ENCODE measurements at places on chromosomes 3 and 15.

GRCh38 chr15:74373056-74373650 lies 5.7 kb upstream of the CYP11A1 start:
- DNase-seq, result no peak

DNA sequence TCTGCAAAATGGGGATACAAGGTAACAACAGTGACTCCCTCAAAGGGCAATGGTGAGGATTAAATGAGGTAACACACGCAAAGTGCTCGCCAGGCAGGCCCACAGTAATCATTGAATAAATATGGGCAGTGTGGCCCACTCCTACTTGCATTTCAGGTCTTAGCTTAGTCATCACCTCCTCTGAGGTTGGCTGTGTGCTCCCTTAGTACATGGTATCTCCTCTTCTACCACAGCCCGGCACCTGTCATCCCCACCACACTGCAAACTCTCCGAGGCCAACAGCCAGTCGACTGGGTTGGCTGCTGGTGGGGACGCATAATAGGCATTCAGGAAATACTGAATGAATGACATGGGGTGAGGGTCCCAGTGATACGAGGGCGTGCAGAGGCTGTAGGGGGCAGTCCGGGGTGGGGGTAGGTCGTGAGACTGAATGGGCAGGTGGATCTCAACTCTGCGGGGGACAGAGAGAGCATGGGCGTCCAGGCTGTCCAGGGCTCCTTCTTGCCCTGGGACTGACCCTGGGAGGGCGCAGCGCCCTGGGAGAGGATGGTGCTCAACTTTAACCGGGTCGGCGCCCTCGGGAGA lies 375 bp upstream of the MYZAP start:
- DNase-seq, result no peak

DNA sequence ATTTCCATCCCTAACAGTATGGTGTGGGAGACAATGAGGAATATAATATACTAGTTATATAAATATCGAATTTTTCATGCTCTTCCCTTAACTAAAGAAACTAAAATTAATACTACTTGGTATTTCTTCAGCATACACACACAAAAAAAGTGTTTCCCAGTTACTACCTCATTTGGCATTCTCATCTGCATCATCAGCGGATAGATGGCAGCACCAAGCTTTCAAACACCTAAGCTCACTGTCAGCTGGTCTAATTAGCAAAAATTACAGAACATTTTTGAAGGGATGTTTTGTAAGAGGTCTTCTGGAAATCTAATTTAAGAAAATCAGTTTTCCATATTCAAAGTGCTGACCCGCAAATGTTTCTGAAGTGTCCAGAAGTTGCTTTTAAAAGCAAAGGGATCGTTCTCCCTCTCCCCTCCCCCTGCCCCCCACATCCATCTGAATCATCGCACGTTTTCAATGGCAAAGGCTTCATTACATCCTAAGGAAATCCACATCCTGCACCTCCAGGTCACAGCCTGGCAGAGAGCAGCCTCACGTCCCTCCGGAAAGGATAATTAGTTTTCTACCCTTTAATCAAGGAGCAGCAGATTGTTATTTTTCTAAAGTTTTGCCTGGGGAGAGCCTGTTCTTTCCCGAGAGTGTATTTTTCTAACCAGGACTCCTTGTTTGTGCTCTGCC lies 86.1 kb upstream of the SPATA12 start:
- no peak for DNase-seq

DNA sequence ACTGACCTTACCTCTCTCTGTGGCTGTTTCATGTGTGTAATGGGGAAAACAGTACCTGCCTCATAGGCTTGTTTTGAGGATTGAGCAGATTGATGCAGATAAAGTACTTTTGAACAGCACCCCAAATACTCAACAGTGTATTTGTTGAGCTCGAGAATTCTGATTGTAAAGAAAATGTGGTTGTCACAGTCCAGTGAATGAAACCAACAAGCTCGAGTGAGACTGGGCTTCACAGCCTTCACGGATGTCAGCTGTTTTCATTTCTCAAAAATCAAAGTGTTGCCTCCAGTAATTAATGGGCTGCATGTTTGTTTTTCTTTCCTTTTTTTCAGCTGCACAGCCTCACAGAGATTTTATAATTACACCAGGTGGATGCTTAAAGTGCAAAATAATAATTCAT lies 43.7 kb downstream of the PARP15 start:
- no peak for DNase-seq

GRCh38 chr15:73345658-73346057 lies 23.1 kb downstream of the HCN4 start:
- DNase-seq, result no peak

DNA sequence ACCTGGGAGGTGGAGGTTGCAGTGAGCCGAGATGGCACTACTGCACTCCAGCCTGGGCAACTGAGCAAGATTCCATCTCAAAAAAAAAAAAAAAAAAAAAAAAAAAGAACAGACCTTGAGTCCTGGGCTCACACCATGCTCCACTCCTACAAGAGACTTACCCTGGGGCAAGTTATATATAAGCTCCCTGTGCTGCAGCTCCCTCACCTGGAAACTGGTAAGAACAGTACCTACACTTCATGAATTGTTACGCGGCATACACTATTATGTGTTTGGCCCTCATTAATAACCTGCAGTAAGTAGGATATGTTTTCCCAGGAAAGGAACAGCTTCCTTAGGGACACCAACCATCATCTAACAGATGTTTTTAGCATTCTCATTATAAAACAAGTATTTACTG lies 119.6 kb downstream of the FMN1 start:
- no peak for DNase-seq

- DNase-seq, result no peak
These were observed 45.4 kb upstream of the CAPN7 start for GRCh38 chr3:15160662-15161061.

DNA sequence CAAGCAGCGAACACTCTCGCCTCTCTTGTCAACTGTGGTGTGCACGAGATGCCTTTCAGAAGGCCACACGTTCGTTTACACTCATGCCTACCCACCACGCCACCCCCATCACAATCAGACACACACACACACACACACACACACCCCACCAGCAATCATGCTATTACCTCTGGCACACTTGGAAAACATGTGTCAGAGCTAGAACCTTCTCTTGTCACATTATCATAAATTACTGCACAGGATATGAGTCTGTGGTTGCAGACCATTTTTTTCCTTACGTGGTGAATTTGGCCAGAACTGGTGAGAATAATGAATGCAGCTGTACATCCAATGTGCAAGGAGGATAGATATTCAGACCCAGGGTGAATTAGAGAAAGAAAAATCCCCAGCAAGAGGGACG lies 52.4 kb downstream of the TRIM69 start:
- no peak for DNase-seq

DNA sequence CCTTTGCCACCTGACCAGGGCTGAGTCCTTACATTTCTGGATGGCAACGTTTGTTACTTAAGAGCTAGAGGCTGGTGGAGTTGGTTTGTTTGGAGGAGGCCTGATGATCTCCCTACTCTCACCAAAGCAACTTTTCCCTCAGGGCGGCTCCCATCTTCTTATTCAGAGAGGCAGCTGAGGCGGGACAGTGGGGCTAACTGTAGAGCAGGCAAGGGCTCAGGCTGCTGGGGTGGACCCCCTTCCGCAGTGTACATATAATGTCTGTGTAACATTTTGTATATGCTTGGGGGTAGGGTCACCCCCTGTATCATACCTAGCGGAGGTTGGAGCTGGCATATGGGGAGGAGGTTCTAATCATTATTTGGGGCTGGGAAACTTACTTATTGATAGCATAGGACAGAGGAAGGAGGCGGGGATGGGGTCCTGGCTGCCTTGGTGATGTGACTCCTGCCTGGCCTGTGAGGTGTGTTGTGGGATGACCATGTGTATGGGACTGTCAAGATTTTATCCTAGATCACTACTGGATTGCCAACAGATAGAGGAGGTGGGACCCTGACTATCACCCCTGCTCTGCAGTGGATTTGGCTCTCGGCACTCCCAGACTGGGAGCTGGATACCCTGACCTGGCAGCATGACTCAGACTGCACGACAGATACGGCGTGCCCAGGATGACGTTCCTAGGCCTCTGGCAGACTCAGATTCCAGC lies 52.5 kb upstream of the UBE2Q2 start:
- DNase-seq, result no peak

DNA sequence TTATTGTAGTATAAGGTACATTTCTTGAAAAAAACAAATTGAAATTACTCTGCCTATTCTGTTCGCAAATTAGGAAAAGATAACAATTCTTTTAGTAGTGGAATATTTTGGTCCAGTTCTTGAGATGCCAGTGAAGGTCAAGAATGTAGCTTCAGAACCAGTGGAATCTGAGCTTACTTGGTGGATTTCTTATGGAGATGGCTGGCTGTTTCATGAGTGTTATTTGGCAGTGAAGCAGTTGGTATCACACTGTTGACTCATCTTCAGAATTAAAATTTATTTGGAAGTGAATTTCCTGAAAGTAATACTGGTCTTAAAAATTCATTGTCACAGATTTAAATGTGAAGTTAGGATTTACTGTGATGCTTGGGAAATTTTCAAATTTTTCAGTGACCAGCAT lies 19.1 kb downstream of the RNF13 start:
- no peak for DNase-seq

DNA sequence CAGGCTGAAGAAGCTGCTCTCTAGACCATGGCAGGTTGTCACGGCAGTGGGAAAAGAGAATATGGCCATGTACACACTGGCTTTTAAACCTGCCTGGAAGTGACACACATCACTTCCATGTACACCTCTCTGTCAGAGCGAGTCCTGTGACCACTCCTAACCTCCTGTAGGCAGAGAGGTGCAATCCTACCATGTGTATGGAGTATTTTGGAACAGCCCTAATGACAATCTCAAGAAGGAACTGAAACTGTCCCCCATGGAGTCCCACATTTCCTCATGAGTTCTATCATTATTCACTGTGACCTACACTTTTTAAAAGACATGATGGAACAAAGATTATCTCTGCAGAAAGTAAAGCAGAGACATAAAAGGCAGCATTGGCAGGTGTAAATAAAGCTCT lies 153.4 kb upstream of the PFN2 start:
- DNase-seq, result no peak

GRCh38 chr3:53231532-53232511 lies 24.0 kb downstream of the TKT start:
- no peak for DNase-seq

DNA sequence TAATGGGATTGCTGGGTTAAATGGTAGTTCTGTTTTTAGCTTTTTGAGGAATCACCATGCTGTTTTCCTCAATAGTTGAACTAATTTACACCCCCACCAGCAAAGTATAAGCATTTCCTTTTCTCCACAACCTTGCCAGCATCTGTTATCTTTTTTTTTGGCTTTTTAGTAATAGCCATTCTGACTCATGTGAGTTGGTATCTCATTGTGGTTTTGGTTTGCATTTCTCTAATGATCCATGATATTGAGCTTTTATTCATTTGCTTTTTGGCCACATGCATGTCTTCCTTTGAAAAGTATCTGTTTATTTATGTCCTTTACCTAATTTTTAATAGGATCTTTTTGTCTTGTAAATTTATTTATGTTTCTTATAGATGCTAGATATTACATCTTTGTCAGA lies 288.2 kb downstream of the EPHA6 start:
- DNase-seq, result no peak

GRCh38 chr3:13588993-13589392 lies 40.1 kb downstream of the FBLN2 start:
- DNase-seq, result no peak

- DNase-seq, result no peak
These were observed 103.0 kb upstream of the RPL32 start for GRCh38 chr3:12944413-12944812.

DNA sequence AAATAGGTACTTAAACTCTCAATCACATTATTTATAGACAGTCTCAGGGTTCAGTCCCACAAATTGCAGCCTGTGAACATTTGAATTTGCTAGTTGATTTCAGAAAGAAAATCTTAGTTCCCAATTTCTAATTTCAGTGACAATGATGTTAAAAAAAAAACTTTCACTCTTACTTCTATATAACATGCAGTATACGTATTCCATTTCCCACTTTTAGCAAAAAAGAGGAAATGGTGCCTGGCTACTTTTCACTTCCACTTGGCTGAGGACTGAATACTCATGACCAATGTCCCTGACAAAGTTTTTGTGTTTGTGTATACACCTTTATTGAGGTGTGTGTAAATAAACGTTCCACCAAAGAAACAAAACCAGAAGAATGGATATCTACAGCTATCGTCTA lies 32.1 kb upstream of the XCR1 start:
- DNase-seq, result peak; percentile 89

- no peak for DNase-seq
These were observed 72.4 kb upstream of the MME start for GRCh38 chr3:155007729-155008128.

DNA sequence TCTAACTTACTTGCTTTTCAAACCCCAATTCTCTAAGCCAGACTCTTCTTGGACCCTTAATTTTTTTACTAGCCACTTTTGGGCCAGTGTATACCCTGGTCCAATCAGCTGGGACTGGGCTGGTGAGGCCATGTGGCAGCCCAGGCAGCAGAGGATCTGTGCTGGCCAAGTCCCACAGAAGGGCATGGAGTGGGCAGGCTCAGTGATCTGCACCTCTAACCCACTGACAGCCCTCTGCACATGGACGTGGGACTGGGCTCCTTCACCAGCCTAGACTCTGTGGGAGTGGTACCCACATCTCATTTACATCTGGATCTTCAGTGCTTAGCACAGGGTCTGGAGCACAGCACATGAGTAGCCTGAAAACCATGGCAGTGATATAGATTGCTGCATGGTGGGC lies 56.1 kb upstream of the PRR23C start:
- no peak for DNase-seq

DNA sequence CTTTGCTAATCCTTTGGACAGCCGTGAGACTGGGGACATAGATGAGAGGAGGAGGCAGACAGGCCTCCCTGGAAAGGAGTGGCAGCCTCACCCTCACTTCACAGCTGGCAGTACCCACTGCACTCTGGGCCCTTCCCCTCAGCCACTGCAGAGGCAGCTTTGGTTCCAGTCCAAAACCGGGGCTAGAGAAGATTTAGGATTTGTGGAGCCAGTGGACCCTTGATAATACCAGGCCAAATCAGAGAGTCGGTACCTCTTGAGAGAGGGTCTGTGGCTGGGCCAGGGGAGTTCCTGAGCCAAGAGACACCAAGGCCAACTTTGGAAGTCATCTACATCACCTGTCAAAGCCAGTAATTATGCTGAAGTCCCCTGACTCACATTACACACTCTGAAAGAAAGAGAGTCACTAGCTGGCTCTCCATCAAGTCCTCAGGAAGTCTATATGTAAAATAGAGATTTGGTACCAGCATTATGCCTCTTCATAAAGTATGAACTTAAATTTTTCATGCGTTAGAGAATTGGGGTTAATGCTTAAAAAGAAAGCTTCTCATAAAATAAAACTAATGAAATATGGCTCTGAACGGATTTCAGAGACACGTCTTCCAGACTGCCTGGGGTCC lies 244.1 kb upstream of the SEMA6D start:
- DNase-seq, result no peak

- DNase-seq, result peak; percentile 5
These were observed 3.5 kb downstream of the TSEN2 start for GRCh38 chr3:12487786-12488185.

GRCh38 chr15:31077941-31078340 lies 23.6 kb downstream of the TRPM1 start:
- no peak for DNase-seq
